ENCODE measurements at places on chromosomes 6 and 20.

DNA sequence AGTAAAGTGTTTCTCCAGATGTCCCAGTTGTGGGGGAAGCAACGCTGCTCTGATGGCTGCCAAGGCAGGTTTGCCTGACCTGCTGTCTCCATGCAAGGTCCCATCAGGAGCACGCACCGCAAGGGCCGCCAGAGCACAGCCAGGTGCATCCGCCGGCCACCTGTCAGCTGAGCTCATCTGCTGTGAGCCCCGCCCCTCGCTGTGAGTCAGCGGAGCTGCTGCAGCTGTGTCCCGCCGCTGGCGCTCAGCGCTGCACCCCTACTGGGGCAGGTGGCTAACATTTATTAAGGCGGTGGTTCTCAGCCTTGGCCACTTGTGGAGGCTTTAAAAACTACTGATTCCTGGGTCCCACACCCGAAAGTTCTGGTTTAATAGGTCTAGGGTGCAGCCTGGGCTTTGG lies 225.7 kb downstream of the UST start:
- DNase-seq, result no peak

GRCh38 chr6:165986914-165987482 lies 180.7 kb downstream of the TBXT start:
- DNase-seq, result no peak

DNA sequence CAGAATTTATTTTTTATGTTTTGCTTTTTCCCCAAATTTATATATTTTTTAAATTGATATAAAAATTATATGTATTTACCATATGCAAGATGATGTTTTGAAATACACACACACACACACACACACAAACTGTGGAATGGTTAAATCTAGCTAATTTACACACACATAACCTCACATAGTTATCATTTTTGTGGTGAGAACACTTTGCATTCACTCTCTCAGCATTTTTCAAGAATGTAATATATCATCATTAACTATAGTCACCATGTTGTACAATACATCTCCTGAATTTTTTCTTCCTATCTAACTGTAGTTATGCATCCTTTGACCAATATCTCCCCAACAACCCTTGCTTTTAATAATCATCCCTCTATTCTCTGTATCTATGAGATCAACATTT lies 52.2 kb downstream of the GFRAL start:
- no peak for DNase-seq

- DNase-seq, result no peak
Observed at GRCh38 chr20:49210757-49211110, 8.5 kb upstream of the DDX27 start.

DNA sequence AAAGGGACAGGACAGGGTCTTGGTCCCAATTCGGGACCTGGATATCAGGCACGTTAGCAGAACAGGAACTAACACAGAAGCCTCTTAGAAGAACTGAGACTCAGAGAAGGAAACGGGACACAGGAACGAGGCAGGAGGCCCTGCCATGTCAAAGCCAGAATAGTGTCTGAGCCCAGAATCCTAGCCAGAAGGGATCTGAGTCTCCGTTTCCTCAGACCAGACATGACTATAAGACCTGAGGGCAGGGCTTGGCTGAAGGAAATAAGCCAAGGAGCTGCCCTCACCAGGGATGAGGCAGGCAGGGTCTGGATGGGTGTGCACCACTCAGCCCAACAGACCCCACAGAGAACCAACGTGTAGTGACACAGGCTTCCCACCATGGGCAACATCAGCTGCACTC lies 40.3 kb downstream of the TRERF1 start:
- no peak for DNase-seq

GRCh38 chr6:142398353-142398752 lies 96.5 kb downstream of the ADGRG6 start:
- no peak for DNase-seq

- DNase-seq, result no peak
Observed at GRCh38 chr20:8293750-8294149, 161.7 kb downstream of the PLCB1 start.
